ENCODE measurements at places on chromosomes 5 and 9. TPM values are rescaled to one million over a fixed set of nuclear protein-coding genes. Genes with fewer than 3 reads are reported as not detected.

The SHISAL2B gene
- not detected for polyA plus RNA-seq

The DIPK1B gene
- polyA plus RNA-seq = 33.8 TPM

The TXN gene
- polyA plus RNA-seq = 276 TPM

The RMRP gene
- polyA plus RNA-seq = not detected

The F2RL2 gene
- 0.64 TPM for polyA plus RNA-seq

The FYB1 gene
- 4.2 TPM for polyA plus RNA-seq

DNA sequence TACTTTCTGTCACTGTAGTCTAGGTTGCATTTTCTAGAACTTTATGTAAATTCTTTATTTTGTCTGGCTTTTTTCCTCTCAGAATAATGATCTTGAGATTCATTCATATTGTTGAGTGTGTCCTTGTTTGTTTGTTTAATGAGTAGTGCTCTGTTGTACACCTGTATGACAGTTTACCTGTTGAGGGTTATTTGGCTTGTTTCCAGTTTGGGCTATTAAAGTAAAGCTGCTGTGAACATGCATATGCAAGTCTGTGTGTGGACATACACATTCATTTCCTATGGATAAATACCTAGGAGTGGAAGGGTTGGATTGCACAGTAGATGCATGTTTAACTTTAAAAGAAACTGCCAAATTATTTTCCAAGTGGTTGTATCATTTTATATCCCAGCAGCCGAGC is 30.4 kb downstream of the MVB12B start:
- DNase-seq = no peak

GRCh38 chr5:54902791-54903473 is 82.5 kb downstream of the ESM1 start:
- DNase-seq = no peak

GRCh38 chr5:120805131-120805530 is 341.0 kb downstream of the PRR16 start:
- DNase-seq = no peak

DNA sequence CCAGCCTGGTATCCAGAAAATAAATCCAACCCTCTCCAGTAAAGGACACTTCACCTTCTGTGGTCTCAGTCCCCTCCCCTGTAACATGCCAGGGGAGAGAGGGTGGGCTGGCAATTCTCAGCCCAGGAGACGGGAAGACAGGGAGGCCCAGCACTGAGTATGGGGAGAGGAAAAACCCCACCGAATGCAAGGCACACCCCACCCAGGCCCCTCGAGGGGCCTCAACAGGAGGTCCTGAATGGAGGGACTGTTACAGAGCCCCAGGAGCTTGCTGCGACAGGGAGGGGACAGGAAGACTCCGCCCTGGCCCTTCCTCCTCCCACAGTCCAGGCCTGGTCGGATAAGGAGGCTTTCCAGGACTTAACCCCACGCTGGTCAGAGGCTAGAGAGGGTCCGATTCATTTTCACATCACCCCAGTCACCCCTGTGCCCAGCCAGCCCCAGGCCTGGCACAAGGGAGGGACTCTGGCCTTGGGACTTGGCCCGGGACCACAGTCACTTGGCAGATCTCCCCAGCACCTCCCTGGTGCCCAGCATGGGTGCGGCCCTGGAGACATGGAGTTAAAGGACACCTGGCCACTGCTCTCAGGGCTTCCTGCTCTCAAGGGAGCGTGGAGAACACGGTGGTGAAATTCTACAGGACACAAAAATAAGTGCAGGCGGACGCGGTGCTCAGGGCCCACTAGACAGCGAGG is 44.9 kb upstream of the STXBP1 start:
- DNase-seq = no peak
